Stimulated activated CD4-positive, alpha-beta T cell treated with anti-CD3 and anti-CD28 coated beads, Interleukin-4, amount 100 ng/mL, for 24 hours (primary cell): ENCODE measurements at places on chromosomes 2 and 18.
A peak's percentile ranks its signal among the peaks of the same experiment; 100 is the strongest.

- no peak for DNase-seq
These were observed 35.6 kb downstream of the XDH start for GRCh38 chr2:31378791-31379501.

DNA sequence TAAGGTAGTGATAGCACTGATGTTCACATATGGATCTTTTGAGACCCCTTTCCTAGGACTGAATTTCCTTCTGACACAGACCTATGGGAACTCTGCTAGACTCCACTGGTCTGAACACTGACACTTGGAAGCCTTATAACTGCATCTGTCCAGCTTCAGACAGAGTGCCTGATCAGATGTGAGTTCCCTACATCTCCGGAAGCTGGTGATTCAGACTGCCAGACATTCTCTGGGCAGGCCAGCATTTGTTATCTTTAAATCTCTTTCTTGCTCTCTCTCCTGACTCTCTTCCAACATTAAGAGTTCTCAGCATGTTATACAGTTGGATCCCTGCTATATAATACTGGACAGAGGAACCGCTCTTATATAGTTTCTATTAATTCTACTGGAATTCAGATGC is 408.5 kb downstream of the ZEB2 start:
- no peak for DNase-seq

GRCh38 chr2:57075226-57075625 is 891.4 kb downstream of the CCDC85A start:
- no peak for DNase-seq

DNA sequence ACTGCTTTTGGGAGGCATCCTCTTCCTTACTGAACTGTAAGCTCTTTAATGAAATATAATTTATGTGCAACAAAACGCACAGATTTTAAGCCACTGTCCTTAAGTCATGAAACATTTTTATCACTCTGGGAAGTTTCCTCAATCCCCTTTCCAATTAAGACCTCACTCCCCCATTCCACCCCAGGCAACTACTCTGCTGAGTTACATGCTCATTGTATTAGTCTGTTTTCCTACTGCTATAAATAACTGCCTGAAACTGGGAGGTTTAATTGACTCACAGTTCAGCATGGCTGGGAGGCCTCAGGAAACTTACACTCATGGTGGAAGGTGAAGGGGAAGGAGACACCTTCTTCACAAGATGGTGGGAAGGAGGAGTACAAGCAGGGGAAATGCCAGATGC is 46.5 kb upstream of the KCNE4 start:
- DNase-seq, result no peak

GRCh38 chr18:79374408-79375171 is 21.1 kb upstream of the NFATC1 start:
- DNase-seq, result no peak

DNA sequence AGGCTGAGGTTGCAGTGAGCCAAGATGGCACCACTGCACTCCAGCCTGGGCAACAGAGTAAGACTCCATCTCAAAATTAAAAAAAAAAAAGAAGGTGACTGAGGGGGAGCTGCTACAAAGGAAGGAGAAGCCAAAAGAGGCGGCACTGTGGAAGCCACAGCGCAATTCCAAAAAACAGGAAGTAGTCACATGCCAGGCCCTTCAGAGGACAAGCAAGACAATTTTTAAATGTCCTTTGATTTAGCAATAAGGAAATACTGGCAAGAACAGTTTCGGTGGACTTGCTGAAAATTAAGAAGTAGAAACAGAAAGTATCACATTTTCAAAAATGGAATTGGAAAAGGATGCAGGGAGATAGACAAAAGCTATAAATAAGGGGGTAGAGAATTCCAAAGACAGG is 122.8 kb downstream of the OSBPL1A start:
- DNase-seq, result no peak

GRCh38 chr2:158825021-158825420 is 29.9 kb downstream of the DAPL1 start:
- DNase-seq, result no peak

DNA sequence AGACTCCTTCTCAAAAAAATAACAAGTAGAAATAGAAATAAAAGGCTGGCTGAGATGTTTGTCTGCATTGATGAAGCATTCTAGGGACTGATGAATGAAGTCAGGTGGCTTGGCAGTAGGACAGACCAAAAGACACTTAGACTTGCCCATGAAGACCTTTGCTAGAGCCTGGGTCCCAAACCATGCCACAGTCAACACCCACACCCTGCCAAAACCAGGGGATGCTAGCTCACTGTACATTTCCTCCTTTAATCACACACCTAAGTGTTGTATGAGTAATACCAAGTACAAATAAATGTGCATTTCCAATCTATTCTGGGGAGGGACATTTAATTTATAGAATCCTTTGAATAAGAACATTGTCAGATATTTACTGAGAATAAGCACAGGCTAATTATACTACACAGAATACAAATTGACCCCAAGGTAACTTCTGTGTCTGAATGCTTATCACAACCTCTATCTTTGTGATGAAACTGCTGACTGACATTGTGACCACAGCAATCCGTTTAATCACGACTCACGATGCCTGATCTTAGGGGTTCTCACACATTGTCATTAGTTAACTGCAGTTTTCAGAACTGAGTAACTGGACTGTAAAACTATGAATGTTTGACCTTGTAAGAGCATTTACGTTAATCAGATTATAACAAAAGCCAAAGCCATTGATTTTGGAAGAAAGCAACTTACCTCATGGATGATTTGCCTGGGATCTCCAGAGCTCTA is 10.5 kb upstream of the NOL10 start:
- no peak for DNase-seq

GRCh38 chr2:37441055-37441454 is 96.6 kb downstream of the QPCT start:
- DNase-seq, result no peak

DNA sequence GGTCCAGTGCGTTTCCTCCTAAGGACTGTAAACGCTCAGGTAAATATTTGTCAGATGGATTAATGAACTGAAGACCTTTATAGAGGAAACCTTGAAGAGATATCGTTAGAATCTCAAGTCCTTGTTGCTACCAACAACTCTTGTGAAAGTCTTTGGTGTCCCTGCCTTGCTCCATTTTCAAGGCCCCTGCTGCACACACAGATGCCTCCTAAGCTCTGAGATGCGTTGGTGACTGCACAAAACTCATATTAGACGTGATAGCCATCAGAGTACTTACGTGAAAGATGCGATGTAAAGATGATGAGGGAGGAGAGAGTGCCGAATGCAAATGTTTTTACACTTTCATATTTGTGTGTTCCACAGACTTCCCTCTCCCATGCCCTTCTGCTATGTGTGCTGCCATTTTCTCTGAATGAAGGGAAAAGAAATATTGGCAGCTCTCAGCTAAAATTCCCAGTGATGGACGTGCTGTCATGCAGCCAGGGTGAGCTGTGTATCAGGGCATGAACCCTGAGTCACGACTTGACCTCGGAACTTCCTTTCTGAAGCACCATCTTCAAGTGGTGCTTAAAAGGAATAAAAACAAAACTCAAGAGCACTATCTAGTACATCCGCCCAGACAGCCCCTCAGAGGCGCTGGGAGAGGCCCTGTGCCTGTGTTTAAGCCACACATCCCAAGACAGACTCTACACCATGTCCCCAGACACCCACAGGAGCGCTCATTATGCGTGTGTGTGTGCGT is 117.4 kb downstream of the FAM210A start:
- DNase-seq, result peak; percentile 31

GRCh38 chr18:35045806-35046205 is 4.6 kb downstream of the MAPRE2 start:
- no peak for DNase-seq
